Sciatic nerve (tissue), 2 donors: ENCODE measurements at places on chromosomes 16 and 17. TPM values are rescaled to one million over a fixed set of nuclear protein-coding genes. Genes with fewer than 3 reads are reported as not detected.

- DNase-seq: no peak
Measured at GRCh38 chr17:33014751-33015150, 23.1 kb downstream of the SPACA3 start.

GRCh38 chr16:88804552-88805339, 1.2 kb downstream of the CDT1 start:
- no peak for DNase-seq

DNA sequence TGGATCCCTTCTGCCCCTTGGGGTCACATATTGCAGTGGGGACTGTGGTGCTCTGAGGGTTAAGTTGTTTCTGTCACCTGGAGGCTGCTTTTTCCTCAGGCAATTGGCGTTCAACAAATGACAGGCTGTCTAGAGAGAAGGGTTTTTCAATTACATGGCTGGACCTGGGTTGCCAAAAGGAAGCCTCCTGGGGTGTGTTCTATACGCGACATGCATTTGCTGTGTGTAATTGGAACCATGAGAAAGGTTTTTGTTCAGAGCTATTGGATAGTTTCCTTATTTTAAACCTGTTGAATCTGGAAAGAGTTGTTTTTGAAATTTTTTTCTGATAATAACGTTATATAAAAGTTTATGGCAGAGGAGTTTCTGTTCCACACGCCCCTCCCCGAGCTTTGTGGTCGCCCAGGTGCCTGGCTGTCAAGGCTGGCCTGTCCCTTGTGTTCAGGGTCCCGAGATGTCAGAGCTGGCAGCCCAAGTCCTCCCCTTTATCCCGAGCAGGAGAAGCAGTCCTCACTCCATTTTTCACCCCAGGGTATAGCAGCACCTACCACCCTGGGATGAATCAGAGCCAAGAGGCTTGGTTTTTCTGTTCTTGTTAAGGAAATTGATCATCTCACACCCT, 26.1 kb upstream of the ZNF750 start:
- DNase-seq: no peak

GRCh38 chr16:85968041-85968920, 69.3 kb downstream of the IRF8 start:
- DNase-seq: no peak

DNA sequence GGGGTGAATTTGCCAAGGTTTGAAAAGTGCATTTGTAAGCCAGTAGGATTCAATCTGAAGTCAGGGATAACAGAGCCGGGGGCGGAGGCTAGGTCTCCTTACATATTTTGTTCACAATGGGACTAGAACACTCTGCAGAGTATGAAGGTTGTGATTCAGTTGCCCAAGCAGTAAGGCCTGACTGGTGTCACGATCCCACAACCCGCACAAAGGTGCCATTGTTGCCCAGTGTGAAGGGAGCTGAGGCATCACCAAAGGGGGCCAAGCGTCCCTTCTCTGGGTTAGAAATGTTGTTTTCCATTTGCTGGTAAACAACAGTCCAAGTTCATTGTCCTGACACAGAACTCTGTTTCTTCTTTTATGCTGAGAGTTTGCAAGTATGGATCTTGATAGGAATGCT, 471.8 kb downstream of the MAF start:
- no peak for DNase-seq

DNA sequence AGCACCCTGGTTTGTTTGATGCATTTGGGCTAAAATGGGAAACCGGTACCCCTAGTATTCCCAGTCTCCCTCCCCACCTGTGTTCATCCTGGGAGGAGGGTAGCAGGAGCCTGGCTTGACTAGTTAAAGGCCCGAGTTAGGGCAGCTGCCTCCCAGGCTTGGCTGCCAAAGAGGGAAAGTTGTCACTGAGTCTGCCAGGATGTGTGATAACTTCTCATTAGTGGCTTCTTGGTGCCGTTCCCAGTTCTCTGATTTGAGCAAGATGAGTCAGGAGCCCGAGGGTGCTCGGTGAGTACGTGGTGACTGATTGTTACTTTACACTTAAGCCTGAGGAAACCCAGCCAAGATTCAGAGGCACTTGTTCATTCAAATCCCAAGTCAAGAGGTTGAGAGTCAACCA, 2.5 kb downstream of the KRT32 start:
- DNase-seq: no peak

DNA sequence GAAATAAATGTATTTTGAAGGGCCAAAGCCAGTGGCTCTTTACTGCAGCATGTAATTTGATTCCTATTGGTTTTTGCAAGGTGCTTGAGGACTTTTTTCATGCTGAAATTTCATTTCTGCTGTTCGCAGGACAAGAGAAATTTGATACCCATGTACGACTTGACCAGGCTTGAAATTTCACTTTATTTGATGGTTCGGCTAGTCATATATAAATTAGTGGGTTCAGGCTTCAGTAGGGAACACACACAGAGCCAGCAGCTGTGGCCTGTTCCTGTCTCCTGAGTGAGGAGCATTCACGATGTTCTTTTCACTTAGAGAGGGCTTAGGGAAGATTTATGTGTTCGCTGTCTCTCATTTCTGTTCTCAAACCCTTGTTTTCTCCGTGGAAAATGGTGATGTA, 258.4 kb upstream of the CACNG5 start:
- no peak for DNase-seq

- no peak for DNase-seq
Measured at GRCh38 chr16:8725513-8726178, 51.2 kb downstream of the ABAT start.

DNA sequence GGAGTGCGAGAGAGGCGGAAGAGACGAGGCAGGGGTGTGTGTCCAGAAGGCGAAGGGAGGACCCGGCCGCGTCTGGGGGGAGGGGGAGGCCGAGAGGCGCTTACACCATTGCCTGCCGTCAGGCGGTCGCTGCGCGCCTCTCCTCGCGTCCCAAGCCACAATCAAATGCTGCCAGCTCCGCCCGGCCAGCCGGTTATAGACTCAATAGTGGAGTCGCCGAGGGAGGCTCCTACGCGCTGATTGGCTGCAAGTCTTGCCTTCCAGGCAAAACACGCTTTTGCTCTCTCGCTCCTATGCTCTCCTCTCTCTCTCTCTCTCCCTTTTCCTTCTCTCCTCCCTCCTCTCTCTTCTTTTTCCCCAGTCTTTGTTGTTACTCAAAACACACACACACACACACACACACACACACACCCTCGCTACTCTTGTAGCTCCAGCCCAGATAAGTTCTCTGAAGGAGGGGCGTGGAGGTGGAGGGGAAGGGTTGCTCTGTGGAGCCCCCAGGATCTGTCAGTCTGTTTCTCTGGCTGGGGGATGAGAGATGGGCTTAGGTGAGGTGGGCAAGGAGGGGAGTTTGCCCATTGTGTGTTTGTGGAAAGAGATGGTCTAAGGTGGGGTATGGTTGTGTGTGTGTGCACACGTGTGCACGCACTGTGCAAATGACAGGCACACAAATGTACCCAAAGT, at the start of gene DLX3:
Gene DLX3 (minus strand): TSS at position 170 of the 684 bp plus-strand sequence. CDS start 226 bp downstream, outside the sequence.
- DNase-seq: no peak

GRCh38 chr17:67558740-67559380, 158.9 kb upstream of the NOL11 start:
- DNase-seq: no peak

GRCh38 chr16:29694384-29695195, 15.6 kb downstream of the QPRT start:
- DNase-seq: no peak

GRCh38 chr16:8885674-8886592, 3.8 kb downstream of the LITAFD start:
- no peak for DNase-seq

TOM1L1 gene
- total RNA-seq: 15.3 TPM
